ENCODE measurements at places on chromosomes 4 and X. TPM values are rescaled to one million over a fixed set of nuclear protein-coding genes. Genes with fewer than 3 reads are reported as not detected.

- peak; percentile 74 for DNase-seq
These were observed 298.1 kb downstream of the PDGFC start for GRCh38 chr4:156673483-156673882.

DNA sequence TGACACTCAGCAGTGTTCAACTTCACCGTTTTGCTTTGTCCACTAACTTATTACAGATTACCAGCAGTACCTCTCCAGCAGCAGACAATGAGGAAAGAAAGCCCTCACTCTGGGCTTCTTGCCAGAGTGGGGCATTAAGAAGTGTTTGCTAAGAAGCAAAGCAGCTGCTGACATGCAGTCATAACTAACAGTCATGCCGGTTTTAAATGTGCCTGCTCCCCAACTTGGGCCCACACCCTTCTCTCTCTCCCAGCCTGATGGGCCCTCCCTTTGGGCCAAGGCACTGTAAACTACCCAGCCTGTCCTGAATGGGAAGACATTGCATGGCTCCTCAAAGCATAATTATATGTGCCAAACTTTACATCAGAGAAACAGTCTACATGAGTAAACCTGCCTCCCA lies 54.6 kb upstream of the HHIP start:
- DNase-seq, result peak; percentile 71

DNA sequence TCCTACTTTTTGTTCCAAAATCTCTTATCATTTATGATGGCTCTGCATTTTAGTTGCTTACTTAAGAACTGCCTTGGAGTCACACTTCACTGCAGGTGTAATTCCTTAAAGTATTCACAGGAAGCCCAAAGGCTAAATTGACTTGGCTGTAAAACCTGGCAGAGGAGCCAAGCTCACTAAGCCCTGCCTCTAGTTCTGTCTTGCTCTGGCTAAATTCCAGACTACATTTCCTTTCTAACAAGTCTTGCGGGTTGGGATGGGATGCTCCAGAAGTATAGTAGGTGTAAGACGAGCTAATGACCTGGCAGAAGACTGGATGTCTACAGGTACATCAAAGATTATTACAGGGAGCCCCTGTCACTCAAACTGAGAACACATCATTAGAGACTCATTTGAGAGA lies 924.0 kb upstream of the INTU start:
- DNase-seq, result peak; percentile 40

Gene RAB39B
- total RNA-seq, result 0.17 TPM

Gene L1CAM
- total RNA-seq, result 186 TPM
